ENCODE measurements at places on chromosomes 4 and X. TPM values are rescaled to one million over a fixed set of nuclear protein-coding genes. Genes with fewer than 3 reads are reported as not detected.

Gene HPGDS
- total RNA-seq = not detected

Gene CD38
- 13.3 TPM for total RNA-seq

Gene XAGE2
- not detected for total RNA-seq

- no peak overlapping the region for H3K27ac ChIP-seq
- H3K36me3 ChIP-seq = no peaks in the 10 kb centered on the region
- peaks cover 11% of the 10 kb centered on the region for H3K4me1 ChIP-seq
Observed at GRCh38 chr4:182574706-182575105, 331.5 kb downstream of the TENM3 start.

DNA sequence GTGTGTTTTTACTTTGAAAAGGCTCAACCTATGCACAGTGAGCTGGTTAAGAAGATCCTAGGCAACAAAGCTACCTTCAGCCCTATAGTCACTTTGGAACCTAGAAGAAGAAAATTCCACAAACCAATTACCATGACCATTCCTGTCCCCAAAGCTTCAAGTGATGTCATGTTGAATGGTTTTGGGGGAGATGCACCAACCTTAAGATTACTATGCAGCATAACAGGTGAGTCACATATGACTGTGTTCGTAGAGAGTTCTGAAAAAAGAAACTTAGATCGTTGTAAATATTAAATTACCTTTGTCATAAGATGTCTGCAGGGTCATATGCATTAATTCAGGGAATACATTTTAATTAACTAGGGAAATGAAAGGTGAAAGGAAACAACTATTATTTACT is 287.1 kb downstream of the ANK2 start:
- no peak overlapping the region for H3K4me3 ChIP-seq
- H3K27me3 ChIP-seq = no peaks in the 10 kb centered on the region
- no peaks in the 10 kb centered on the region for H3K4me1 ChIP-seq
- no peaks in the 10 kb centered on the region for H3K36me3 ChIP-seq
- DNase-seq = no peak

GRCh38 chr4:8543623-8544022 is 36.6 kb upstream of the GPR78 start:
- no peaks in the 10 kb centered on the region for H3K4me1 ChIP-seq
- H3K4me3 ChIP-seq = no peak overlapping the region
- no peaks in the 10 kb centered on the region for H3K27me3 ChIP-seq
- no peak for DNase-seq

GRCh38 chrX:85561231-85561630 is 181.8 kb upstream of the POF1B start:
- H3K4me3 ChIP-seq = no peak overlapping the region
- no peaks in the 10 kb centered on the region for H3K27me3 ChIP-seq
- no peak overlapping the region for H3K27ac ChIP-seq
- no peak for DNase-seq
- no peaks in the 10 kb centered on the region for H3K36me3 ChIP-seq
- H3K4me1 ChIP-seq = no peaks in the 10 kb centered on the region

GRCh38 chr4:86934771-86935565 is at the start of gene AFF1:
TSS of gene AFF1 (plus strand) at chr4:86935011. CDS start at chr4:86948534, 13,523 bp downstream.
- peak; percentile 96 for DNase-seq
- peak within 1 kb of the TSS; percentile 92 for H3K27ac ChIP-seq
- H3K4me1 ChIP-seq = peaks cover 26% of the 10 kb centered on the region

DNA sequence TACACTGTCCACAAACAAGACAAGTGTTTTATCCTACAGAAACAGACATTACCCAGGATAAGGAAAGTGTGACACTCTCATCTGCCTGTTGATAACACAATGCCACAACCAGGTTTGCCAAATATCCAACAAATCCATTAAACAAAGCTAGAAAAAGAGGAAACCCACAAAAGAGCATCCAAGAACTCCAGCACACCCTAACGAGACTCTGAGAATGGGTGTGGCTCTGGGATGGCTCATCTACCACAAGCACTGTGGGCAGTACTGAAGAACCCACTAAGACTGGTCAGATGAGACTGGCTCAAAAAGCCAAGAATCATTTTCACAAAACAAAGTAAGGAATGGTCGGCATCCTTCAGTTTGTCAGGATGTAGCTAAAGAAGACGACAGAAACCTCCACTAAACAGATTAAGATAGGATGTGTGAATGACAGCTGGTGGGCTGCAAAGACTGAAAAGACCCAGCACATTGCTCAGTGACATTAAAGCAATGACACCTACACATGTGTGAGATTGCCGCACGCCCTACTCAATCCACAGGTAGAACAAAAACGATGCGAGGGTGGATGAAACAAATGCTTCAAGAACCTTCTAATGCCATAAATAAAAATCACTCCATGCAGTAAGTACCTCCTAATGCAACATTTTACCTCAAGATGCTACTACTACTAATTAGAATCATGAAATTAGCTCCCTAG is 14.7 kb downstream of the ATP8A1 start:
- no peak overlapping the region for H3K27ac ChIP-seq
- no peaks in the 10 kb centered on the region for H3K36me3 ChIP-seq
- peaks cover 25% of the 10 kb centered on the region for H3K4me1 ChIP-seq
- DNase-seq = no peak
- H3K27me3 ChIP-seq = no peaks in the 10 kb centered on the region
